ENCODE measurements at places on chromosomes 6 and 20. TPM values are rescaled to one million over a fixed set of nuclear protein-coding genes. Genes with fewer than 3 reads are reported as not detected.
A peak's percentile ranks its signal among the peaks of the same experiment; 100 is the strongest.

The DACT2 gene
- 0.10 TPM for total RNA-seq

The SLC24A3 gene
- not detected for total RNA-seq

The SYNDIG1 gene
- not detected for total RNA-seq

The GTSF1L gene
- not detected for total RNA-seq

GRCh38 chr20:60862601-60863000 lies 389.5 kb upstream of the CDH4 start:
- H3K27ac ChIP-seq: no peak overlapping the region
- DNase-seq: no peak
- no peaks in the 10 kb centered on the region for H3K4me1 ChIP-seq
- no peaks in the 10 kb centered on the region for H3K27me3 ChIP-seq
- no peak overlapping the region for H3K4me3 ChIP-seq

- no peaks in the 10 kb centered on the region for H3K4me1 ChIP-seq
- H3K27ac ChIP-seq: no peak overlapping the region
- no peak for DNase-seq
- peaks cover 19% of the 10 kb centered on the region for H3K36me3 ChIP-seq
- no peaks in the 10 kb centered on the region for H3K27me3 ChIP-seq
Measured at GRCh38 chr20:33702861-33703260, 16.7 kb upstream of the E2F1 start.

GRCh38 chr6:25944688-25945574 lies 14.4 kb upstream of the SLC17A2 start:
- H3K36me3 ChIP-seq: peaks cover 6% of the 10 kb centered on the region
- peaks cover 3% of the 10 kb centered on the region for H3K27me3 ChIP-seq
- no peak overlapping the region for H3K27ac ChIP-seq
- no peak overlapping the region for H3K4me3 ChIP-seq
- H3K4me1 ChIP-seq: peaks cover 29% of the 10 kb centered on the region
- no peak for DNase-seq

DNA sequence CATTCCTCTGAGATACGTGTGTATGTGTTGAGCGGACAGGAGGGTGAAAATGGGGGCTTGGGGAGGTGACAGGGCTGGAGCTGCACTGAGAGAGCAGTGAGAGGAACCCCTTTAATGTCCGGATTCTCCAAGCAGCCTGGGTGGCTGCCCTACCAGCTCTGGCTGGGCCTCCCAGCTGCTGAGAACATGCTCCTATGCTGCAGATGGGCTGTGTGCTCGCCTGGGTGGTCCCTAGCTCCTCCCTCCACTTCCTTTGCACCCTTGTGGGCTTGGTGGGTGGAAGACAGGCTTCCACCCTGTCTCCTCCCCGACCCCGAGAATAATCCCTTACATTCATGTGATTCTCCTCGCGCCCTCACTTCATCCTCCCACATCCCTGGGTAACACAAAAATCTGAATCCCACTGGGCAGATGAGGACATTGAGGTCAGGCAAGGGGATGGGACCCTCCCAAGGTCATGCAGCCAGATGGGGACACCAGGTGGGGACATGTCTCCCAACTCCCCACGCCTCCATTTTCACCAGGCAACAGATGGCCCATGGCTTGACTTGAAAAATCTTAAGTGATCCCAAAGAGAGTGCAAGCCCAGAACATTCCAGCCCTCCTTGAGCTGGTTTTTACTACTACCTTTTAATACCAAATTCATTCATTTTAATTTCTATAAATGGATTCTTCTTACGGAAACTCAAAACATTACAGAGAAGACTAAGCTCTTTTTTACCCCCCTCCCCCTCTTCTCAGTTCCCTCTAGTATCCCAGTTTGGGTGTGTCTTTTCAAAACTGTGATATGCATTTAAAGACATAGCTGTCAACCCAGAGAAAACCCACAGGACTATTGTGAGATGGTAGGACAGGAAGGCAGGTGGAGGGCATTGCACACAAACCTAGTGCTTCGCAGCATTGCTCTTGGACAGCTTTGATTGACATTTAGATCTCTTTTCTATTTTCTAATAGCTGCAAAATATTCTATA lies 5.0 kb upstream of the PDRG1 start:
- H3K36me3 ChIP-seq: peaks cover under 1% of the 10 kb centered on the region
- peaks cover 22% of the 10 kb centered on the region for H3K27me3 ChIP-seq
- no peak for DNase-seq
- peaks cover 5% of the 10 kb centered on the region for H3K4me1 ChIP-seq
- H3K4me3 ChIP-seq: no peak overlapping the region
- no peak overlapping the region for H3K27ac ChIP-seq

DNA sequence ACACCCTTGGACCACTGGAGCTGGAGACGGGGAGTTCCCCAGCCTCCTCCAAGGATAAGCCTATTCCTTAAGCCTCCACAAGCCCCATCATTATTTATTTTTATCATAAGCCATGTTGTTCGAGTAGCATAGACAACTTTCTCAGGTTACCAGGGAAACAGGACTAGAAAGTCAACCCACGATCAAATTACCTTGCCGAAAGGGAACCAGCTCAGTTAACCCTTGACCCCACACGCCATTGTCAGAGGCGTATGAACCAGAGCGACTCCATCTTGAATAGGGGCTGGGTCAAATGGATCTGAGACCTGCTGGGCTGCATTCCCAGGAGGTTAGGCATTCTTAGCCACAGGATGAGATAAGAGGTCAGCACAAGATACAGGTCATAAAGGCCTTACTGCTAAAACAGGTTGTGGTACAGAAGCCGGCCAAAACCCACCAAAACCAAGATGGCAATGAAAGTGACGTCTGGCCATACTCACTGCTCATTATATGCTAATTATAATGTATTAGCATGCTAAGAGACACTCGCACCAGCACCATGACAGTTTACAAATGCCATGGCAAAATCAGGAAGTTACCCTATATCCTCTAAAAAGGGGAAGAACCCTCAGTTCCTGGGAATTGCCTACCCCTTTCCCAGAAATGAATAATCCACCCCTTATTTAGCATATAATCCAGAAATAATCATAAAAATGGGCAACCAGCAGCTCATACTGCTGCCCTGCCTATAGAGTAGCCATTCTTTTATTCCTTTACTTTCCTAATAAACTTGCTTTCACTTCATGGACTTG lies 22.4 kb downstream of the SYNJ2 start:
- no peak overlapping the region for H3K4me3 ChIP-seq
- no peak for DNase-seq
- no peak overlapping the region for H3K27ac ChIP-seq
- peaks cover 63% of the 10 kb centered on the region for H3K4me1 ChIP-seq

GRCh38 chr6:157133856-157134255 lies 189.5 kb downstream of the TMEM242 start:
- H3K4me1 ChIP-seq: peaks cover 13% of the 10 kb centered on the region
- no peak for DNase-seq

GRCh38 chr6:23696992-23697391 lies 429.0 kb upstream of the NRSN1 start:
- no peak overlapping the region for H3K27ac ChIP-seq
- H3K27me3 ChIP-seq: no peaks in the 10 kb centered on the region
- DNase-seq: no peak
- no peaks in the 10 kb centered on the region for H3K4me1 ChIP-seq

GRCh38 chr6:55617272-55617671 lies 38.3 kb upstream of the HMGCLL1 start:
- H3K4me1 ChIP-seq: no peaks in the 10 kb centered on the region
- H3K27me3 ChIP-seq: no peaks in the 10 kb centered on the region
- no peak overlapping the region for H3K4me3 ChIP-seq
- H3K36me3 ChIP-seq: no peaks in the 10 kb centered on the region

- H3K27ac ChIP-seq: no peak overlapping the region
- no peak for DNase-seq
- no peak overlapping the region for H3K4me3 ChIP-seq
- no peaks in the 10 kb centered on the region for H3K27me3 ChIP-seq
- H3K36me3 ChIP-seq: no peaks in the 10 kb centered on the region
- no peaks in the 10 kb centered on the region for H3K4me1 ChIP-seq
Measured at GRCh38 chr20:15072316-15072715, 734.9 kb upstream of the FLRT3 start.

GRCh38 chr6:23280437-23280836 lies 711.1 kb downstream of the HDGFL1 start:
- H3K36me3 ChIP-seq: no peaks in the 10 kb centered on the region
- H3K4me3 ChIP-seq: no peak overlapping the region
- H3K4me1 ChIP-seq: no peaks in the 10 kb centered on the region
- DNase-seq: no peak
- no peaks in the 10 kb centered on the region for H3K27me3 ChIP-seq

GRCh38 chr6:4587171-4587570 lies 189.0 kb upstream of the CDYL start:
- no peak overlapping the region for H3K27ac ChIP-seq
- H3K4me3 ChIP-seq: no peak overlapping the region
- peaks cover 2% of the 10 kb centered on the region for H3K27me3 ChIP-seq
- no peaks in the 10 kb centered on the region for H3K4me1 ChIP-seq

DNA sequence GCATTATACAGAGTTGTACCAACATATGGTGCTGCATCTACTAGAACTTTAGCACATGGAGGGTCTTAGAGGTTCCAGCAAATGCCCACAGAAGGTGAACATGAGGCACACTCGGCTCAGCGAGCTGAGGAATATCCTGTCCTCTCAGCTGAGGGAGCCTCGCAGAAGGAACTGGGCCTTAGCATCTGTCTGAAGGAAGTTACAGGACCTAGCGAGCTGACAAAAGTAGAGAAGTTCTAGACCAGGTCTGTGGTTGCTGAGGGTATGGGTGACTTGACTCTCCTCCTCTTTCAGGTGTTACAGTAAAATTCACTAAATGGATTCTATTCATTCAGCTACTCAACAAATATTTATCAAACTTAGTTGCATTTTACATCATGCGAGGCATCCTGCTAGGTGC lies 157.2 kb downstream of the ZDHHC14 start:
- peak overlapping the region; percentile 10 for H3K27ac ChIP-seq
- peaks cover 23% of the 10 kb centered on the region for H3K36me3 ChIP-seq
- no peak for DNase-seq

DNA sequence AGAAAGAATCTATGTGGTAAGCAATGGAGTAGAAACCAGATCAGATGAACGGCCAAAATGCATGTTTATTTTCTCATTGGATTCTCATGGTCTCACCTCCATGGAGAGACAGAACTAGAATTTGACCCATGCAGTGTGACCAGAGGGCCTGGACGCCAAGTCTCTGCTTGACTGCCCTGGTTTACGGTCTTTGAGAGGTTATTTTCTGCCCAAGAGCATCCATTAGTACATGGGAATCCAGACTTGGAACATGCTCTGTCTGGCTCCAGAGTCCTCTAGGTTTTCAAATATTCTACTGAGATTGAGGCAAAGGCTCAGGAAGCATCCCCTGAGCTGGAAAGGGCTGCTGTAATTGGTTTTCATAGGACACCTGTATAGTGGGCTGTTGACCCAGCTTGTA lies 45.5 kb upstream of the UST start:
- H3K4me3 ChIP-seq: peak overlapping the region; percentile 80
- peaks cover 15% of the 10 kb centered on the region for H3K4me1 ChIP-seq
- DNase-seq: no peak
- no peaks in the 10 kb centered on the region for H3K36me3 ChIP-seq

DNA sequence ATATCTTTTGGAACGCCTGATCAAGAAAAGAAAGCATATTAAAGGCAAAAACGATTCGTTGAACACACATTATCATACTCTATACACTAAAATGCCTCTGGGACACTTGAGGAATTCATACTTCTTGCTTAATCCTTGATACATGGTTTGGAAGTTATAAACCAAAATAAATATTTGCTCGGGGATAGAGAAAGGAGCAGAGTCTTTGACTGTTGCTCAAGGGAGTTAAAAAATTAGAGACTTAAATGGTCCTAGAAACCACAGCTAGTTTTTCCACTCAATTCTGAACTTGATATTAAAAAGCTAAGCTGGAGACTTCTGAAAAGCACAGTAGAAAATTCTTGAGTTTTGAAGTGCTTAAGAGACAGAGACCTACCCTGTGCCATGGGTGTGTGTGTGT lies 98.9 kb downstream of the BCKDHB start:
- H3K27me3 ChIP-seq: no peaks in the 10 kb centered on the region
- H3K4me1 ChIP-seq: no peaks in the 10 kb centered on the region
- H3K27ac ChIP-seq: no peak overlapping the region

DNA sequence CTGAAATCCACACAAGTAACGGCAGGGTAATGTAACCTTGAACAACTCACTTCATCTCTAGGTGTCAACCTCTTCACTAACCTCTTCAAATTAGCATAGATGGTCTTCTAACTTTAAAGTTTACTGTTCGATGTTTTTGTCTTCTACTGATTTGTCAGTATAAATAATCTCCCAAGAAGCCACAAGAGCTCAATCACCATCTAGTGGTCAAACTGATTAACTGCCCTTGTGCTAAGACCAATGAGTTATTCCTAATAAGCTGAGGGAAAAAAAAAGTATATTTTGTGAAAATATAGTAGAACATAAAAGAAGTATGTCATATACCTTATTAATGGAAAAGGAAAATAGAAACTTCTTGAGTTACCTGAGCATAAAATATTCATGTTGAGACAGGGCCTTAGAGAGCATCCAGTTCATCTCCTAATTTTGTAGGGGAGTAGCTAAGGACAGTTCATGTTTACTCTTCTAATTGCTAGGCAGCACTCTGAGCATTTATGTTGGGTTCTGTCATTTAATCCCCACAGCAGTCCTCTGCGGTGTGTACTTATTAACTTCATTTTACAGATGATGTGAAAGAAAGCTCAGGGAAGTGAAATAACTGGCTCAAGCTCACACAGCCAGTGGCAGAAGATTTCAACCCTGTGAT lies 317.1 kb downstream of the ESR1 start:
- H3K27me3 ChIP-seq: no peaks in the 10 kb centered on the region
- H3K27ac ChIP-seq: no peak overlapping the region
- H3K4me3 ChIP-seq: no peak overlapping the region
- no peak for DNase-seq

DNA sequence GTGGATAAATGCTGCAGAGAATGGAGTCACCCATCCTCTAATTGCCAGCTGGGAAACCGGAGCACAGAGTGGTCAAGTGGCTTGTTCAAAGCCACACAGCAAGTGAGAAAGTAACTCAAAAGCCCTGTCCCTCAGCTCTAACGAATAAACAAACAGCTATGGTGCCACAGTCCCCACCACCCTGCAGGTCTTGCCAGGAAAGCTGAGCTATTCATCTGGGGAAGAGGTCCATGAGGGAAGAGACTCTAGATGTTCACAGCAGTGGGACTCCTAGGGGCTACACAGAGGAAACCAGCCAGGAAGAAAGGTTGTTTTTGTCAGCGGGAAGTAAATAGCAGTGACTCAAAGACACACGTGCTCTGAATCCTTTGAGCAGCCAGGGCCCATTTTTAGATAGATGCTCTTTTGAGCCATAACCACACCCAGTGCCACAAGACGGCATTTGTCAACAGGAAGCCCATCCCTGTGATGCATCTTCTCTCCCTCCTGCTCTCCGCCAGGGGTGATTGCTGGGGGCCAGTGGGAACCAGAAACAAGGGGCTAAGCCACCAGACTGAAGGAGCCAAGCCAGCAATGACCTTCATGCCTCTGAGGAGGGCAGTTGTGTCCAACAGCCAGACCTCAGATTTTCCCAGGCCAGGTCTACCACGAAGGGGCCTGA lies 32.4 kb upstream of the TCP11 start:
- H3K27ac ChIP-seq: peak overlapping the region; percentile 43
- DNase-seq: peak; percentile 11
- H3K27me3 ChIP-seq: peaks cover 13% of the 10 kb centered on the region
- H3K4me3 ChIP-seq: no peak overlapping the region
- H3K36me3 ChIP-seq: peaks cover 3% of the 10 kb centered on the region

- no peak overlapping the region for H3K27ac ChIP-seq
- H3K36me3 ChIP-seq: no peaks in the 10 kb centered on the region
- no peak overlapping the region for H3K4me3 ChIP-seq
Measured at GRCh38 chr20:2395136-2395535, 14.4 kb downstream of the TGM6 start.

GRCh38 chr6:10723567-10723881 lies 654 bp downstream of the TMEM14C start:
- H3K36me3 ChIP-seq: peaks cover 42% of the 10 kb centered on the region
- peak overlapping the region; percentile 97 for H3K27ac ChIP-seq
- H3K27me3 ChIP-seq: no peaks in the 10 kb centered on the region
- no peak for DNase-seq
- H3K4me3 ChIP-seq: peak overlapping the region; percentile 95
